ENCODE measurements at places on chromosomes 12 and 14.

DNA sequence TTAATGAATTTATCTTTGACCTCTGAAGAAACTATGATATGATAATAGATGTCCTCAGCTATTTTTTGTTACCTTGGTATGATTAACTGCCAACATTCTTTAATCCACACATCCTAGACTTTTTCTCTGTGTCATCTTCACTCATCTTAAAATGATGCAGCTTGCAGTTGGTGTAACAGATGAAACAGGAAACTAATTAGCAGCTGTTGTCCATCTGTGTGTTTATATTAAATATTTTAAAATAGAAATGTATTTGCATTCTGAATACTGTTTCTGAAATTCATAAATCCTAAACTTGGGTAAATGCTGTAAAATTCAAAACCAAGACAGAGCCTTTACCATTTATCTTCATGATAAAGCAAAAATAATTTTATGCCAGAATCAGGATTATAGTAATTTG is 56.1 kb upstream of the GARIN2 start:
- no peak for DNase-seq

- no peak for DNase-seq
Measured at GRCh38 chr12:46356655-46357437, 15.7 kb downstream of the SLC38A2 start.

GRCh38 chr12:107320033-107320928 is 226.9 kb upstream of the CRY1 start:
- DNase-seq = no peak

GRCh38 chr14:60090864-60091519 is 731 bp upstream of the PCNX4 start:
- DNase-seq = no peak

DNA sequence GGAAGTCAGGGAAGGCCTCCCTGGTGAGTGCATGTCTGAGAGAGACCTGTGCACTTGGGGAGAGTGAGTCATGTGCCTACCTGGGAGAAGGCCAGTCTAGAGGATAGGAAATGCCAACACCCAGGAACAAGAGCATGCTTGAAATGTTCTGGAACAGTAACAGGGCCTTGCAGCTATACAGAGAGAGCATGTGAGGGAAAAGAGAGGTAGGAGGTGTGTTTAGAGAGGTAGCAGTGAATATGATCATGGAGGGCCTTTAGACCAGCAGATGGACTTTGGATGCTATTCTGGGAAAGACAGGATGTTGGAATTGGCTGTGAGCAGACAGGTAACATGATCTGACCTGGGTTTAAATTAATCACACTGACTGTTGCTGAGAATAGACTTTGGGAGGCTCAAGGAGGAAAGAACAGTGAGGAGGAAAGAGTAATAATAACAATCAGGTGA is 1143.6 kb downstream of the FLRT2 start:
- DNase-seq = no peak

DNA sequence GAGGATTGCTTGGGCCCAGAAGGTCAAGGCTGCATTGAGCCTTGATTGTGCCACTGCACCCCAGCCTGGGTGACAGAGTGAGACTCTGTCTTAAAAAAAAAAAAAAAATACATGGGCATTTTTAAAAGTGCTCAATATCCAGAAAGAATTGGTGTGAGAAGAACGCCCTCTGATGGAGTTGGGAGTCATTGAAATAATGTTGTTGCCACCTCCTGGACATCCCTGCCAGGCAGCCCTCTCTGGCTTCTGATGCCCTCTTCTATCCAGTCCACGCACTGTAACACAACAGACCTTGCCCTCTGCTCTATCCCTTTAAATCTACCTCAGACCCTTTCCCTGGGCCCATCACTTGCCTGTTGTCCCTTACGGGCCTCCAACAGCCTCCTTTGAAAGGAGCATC is 4.9 kb downstream of the PTGDR start:
- no peak for DNase-seq

GRCh38 chr12:20493934-20494333 is 125.6 kb downstream of the PDE3A start:
- no peak for DNase-seq

DNA sequence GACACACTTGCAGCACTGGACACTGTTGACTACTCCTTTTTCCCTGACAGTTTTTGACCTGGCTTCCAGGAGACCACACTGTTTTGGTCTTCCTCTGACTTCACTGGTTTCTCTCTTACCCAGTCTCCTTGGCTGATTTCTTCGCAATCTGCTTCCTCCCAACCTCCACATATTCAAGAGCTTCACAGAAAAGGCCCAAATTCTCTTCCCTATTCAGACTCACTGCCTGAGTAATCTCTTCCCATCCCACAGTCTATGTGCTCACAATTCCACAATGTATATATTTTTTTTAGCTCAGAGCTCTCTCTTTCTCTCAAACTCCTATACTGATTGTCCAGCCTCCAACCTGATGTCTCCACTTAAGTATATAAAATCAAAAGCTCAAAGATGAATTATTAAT is 115.4 kb downstream of the SINHCAF start:
- no peak for DNase-seq

GRCh38 chr14:67633451-67634147 is 13.9 kb downstream of the ARG2 start:
- no peak for DNase-seq

- no peak for DNase-seq
Measured at GRCh38 chr14:38044710-38045109, 163.0 kb upstream of the SSTR1 start.

GRCh38 chr12:40583743-40584142 is 108.5 kb upstream of the CNTN1 start:
- DNase-seq = no peak

DNA sequence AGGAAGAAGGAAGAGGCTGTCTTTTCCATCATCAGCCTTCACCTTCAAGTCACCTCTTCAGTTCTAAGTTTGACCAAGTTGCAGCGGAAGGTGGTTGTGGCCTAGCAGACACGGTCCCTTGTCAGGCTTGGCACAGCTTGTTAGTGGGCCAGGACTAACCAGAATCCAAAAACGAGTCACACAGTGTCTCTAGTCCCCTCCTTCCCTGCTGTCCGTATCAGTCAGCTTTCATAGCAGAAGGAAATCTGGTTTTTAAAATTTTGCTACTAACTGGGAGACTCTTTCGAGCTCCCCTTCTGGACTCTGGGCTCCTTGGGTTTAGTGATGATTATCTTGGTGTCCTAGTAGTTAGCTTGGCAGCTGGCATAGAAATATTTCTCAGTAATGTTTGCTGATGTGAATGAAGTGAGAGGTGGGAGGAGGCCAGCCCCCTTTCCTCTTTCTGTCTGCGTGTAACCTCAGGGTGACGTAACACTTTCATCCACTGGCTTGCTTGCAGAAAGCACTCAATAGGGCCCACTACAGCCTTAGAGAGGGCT is 3.8 kb downstream of the ETV6 start:
- no peak for DNase-seq

- no peak for DNase-seq
Measured at GRCh38 chr12:80622271-80622670, 85.2 kb upstream of the MYF6 start.

DNA sequence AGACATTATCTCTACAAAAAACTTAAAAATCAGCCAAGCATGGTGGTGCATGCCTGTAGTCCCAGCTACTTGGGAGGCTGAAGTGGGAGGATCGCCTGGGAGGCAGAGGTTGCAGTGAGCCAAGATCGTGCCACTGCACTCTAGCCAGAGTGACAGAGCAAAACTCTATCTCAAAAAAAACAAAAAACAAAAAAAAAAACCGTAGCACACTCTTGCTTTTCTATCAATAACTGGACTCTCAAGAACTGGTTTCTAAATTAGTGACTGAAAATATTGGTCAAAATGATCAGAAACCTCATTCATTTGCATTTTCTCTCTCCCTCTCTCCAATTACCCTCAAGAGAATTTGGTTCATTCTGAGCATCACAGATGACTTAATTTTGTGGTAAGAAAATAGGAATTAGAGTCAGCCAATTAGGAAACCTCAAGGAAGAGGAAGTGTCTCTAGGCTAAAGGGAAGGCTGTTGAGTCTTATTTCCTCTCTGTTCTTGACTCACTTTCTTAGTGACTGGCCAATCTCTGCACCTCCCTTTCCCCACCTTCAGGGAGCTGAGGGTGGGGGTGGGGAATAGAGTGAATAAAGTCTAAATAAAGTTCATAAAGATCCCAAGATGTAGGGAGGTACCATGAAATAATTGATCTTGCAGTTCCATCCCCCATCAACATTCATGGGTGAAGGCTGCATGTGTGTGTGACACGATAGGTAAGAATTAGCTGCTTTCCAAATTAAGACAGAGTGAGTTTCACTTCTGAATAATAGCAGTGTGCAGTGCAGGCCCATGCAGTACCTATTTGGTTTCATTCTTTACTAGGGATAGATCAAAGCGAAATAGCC is 6.8 kb upstream of the PSMA6 start:
- no peak for DNase-seq

DNA sequence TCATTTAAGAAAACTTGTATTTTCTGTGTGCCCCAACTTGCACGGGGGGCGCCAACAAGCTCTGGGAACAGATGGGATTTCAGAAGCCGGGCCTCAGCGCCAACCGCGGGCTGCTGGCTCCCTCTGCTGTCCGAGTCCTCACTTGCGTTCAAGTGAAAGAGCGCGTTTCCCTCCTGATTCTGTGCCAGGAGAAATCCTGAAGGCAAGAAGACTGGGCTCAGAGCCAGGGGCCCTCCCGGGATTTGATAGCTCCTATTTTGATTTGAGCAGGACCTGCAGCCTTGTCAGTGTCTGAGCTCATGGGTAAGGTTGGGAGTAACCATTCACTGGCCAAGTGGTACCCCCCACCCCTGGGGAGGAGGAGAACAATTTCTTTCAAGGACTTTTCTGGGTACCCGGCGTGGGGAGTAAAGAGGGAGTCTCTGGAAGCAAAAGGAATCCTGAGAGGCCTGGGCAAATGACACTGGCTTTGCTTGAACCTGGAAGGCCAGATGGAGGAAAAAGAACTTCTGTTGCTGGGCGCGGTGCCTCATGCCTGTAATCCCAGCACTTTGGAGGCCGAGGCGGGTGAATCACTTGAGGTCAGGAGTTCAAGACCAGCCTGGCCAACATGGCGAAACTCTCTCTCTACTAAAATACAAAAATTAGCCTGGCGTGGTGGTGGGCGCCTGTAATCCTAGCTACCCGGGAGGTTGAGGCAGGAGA is 179.0 kb upstream of the RGS6 start:
- DNase-seq = peak; percentile 76

Data from progenitor cell of endocrine pancreas (in vitro differentiated cells).